ENCODE measurements at places on chromosomes 2 and 18. TPM values are rescaled to one million over a fixed set of nuclear protein-coding genes. Genes with fewer than 3 reads are reported as not detected.

DNA sequence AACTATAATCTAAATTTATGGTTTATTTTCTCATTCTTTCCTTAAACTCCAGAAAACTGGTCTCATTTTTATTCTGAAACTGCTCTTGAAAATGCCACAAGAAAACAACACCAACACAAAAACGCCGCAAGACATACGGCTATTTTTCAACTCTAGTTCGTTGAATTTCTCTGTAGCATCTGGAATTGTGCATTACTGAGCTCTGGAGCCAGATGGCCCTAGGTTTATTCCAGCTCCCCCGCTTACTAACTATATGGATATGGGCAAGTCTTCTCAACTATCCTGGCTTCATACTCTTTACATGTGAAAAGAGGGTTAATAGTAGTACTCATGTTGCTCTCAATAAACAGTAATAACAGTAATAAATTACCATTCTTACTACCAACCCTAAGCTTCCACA, 19.9 kb downstream of the FAM98A start:
- no peak for DNase-seq

The TDRD15 gene
- total RNA-seq: not detected

DNA sequence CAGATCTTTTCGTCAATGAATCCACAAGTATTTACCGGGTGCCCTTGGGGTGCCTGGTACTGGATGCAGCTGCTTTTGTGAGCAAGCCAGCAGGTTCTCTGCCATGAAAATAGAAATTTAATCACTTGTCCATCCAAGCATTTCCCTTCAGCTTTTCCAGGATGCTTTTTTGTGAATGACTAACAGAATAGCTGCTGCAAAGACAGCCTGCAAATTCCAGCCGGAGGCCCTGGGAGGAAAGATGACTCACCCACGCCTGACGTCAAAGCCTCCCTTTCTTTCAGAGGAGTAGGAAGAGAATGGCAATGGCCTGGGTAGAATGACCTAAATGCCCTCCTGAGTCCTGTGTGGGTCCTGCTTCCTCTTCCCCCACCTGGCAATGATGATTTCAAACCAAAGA, 111.9 kb downstream of the AP1S3 start:
- no peak for DNase-seq

The ZSWIM2 gene
- not detected for total RNA-seq

All from esophagus muscularis mucosa (tissue), 4 donors.